NCI-H1930 (cell line): ENCODE measurements at places on chromosomes 3 and 15.

- DNase-seq, result no peak
Measured at GRCh38 chr3:149013726-149014125, 22.4 kb downstream of the GYG1 start.

DNA sequence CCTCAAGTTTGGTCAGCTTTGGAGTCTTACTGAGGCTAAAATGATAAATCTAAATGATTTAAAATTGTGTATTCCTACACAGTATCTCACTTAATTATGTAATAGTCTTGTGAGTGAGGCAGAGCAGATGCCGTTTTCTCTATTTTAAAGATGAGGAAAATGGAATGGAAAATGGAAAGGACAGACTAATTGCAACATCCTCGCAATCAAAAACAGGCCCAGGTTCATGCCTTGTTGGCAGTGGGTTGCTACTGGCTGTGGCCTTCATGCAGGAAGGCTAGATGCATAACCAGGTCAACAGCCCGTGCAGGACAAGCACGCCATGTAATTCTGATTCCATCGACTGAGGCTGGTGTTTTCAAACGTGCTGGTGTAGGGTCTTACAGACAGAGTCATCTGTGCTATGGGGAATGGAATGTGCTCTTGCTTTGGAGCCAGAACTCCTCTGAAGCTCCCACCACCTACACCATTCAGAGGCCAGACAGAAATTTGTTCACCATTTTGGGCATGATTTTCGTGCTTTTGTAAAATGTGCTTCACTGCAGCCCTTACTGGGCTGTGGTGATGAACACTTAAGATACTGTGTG, 37.9 kb downstream of the MLH1 start:
- DNase-seq, result no peak

DNA sequence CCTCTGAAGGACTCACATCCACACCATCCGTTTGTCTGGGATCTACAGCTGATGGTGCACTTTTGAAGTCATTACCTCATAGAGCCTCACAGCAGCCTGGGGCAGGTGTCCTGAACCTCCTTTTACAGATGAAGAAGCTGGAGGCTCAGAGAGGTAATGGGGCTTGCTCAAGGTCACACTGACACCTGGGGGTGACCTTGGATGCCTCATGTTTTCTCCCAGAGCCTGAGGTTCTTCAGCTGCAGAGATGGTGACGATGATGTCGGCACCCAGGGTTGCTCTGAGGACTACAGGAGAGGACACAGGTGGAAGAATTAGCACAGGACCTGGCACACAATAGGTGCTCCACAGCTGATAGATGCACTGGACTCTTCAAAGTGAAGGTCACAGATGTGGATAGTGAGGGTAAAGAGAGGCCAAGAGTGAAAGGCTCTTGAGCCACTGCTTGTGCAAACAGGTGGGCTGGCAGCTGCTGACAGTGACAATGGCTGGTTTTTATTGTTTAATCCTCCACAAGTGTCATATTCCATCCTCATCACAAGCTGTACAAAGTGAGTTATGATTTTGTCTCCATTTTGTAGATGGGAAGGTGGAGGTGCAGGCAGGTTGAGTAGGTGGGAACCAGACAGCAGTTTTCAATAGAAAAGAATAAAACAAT, 17.4 kb upstream of the ATP2B2 start:
- no peak for DNase-seq

DNA sequence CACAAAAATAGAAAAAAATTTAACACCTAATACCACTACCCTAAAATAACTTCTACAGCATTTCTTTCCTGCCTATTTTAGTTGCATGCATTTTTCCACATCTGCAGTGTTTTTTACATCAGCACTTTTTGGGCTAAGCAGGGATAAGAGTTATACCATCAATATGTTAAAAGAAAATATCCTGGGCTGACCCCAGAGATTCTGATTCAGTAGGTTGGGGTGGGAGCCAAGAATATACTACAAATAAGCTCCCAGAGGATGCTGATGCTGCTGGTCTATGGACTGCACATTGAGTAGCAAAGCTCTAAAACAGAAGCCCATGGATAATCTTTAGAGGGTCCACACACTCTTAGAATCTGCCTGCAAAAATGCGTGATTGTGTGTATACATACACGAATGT, 14.8 kb downstream of the FYCO1 start:
- DNase-seq, result no peak

GRCh38 chr3:169458752-169459151, 204.8 kb downstream of the MECOM start:
- DNase-seq, result no peak

GRCh38 chr15:67030036-67030762, 35.2 kb upstream of the SMAD3 start:
- DNase-seq, result no peak

DNA sequence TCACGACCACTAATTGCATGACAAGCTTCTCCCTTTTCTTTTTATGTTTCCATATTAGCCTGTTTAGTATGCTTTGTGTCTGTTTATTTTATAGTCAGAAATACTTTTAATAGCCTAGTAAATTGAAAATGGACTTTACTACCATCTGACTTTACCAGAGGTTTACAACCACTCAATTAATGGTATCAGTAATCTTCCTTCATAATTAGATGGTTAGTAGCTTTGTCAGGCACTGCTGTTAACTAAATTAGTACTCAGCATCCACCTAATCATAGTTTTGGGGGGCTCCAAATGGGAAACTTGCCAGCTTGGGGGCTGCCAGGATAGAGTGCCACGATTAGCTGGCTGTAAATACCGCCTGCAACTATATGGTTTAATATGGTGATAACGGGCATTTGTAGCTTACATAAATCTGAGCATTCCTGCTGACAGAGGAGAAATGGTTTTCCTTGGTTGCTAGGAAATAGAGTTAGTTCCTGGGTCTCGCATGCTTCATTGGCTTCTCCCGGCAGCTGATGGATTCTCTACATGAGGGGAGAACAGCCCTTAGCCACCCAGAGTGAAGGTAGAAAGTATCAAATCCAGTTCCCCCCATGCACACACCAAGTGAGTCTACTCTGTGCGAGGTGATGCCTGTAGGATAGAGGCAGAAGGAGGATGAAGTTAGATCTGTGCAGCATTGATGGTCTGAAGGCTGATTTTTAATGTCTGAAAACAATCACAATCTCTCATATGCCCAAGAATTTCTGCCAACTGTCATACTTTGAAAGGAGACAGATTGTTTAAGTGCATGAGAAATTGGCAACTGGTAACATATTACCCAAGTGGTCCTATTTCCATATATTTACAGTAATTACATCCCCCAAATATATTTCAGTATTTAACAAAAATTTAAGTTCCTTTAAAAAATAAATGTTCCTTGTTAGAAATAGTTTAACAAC, 326.6 kb upstream of the PROK2 start:
- no peak for DNase-seq

- DNase-seq, result no peak
Measured at GRCh38 chr15:78358102-78358870, 18.1 kb downstream of the CRABP1 start.

DNA sequence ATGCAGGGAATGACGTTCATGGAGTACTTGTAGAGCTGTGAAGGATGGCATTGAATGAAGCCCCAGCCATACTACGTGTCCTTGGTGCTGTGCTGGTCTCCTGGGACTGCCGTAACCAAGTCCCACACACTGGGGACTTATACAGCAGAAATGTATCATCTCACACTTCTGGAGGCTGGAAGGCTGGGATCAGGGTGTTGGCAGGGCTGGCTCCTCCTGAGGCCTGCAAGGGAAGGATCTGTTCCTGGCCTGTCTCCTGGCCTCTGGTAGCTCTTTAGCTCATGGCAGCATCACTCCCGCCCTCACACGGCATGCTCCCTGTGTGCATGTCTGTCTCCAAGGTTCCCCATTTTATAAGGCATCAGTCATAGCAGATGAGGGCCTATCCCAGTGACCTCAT, 29.5 kb upstream of the GABRG3 start:
- no peak for DNase-seq

- DNase-seq, result no peak
Measured at GRCh38 chr15:32903591-32904290, 185.9 kb downstream of the GREM1 start.

GRCh38 chr3:64238971-64239667, 13.9 kb upstream of the PRICKLE2 start:
- no peak for DNase-seq

GRCh38 chr15:88932271-88932874, 19.2 kb upstream of the MFGE8 start:
- no peak for DNase-seq

DNA sequence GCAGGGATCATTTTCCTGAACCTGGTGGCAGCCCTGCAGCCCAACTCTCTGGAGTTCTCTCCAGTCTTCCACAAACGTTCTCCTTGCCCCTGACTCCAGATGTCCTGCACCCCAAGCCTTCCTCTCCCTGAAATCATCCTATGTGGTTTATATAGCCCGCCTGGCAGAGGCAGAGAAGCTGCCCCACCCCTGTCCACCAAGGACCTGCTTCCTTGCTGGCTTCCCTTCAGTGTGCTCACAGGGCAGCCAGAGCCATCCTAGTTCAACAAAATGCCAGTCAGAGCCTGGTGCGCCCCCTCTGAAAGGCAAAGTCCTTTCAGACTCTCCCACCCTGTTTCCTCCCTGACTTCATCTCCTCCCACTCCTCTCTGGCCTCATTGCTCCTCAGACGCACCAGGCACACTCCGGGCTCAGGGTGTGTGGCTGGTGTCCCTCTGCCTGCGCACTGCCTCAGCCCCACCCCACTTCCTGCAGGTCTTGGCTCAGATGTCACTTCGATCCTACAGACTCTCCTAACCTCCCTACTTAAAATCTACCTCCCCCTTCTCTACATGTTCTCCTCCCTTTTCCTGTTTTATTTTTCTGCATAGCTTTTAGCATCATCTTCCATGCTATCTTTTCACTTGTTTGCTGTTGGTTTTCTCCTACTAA, 5.9 kb downstream of the KBTBD13 start:
- no peak for DNase-seq

GRCh38 chr15:23616536-23616935, 31.1 kb downstream of the MAGEL2 start:
- DNase-seq, result no peak

DNA sequence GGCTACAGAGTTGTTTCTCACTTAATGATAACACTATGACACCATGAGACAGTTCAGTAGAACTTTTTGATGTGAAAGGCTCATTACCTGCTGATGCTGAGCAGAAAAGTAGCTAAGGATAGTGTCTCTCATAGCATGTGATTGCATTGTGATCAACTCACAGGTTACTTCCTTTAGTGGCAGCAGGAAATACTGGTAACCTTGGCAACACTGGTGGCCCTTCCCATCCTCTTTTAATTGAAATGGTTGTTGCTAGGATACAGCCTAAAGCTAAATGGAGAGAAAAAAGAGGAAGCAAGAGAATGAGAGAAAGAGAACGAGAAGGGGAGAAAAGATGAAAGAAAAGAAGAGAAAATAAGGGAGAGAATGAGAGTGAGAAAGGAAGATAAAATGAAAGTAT, 204.7 kb upstream of the GAP43 start:
- no peak for DNase-seq

DNA sequence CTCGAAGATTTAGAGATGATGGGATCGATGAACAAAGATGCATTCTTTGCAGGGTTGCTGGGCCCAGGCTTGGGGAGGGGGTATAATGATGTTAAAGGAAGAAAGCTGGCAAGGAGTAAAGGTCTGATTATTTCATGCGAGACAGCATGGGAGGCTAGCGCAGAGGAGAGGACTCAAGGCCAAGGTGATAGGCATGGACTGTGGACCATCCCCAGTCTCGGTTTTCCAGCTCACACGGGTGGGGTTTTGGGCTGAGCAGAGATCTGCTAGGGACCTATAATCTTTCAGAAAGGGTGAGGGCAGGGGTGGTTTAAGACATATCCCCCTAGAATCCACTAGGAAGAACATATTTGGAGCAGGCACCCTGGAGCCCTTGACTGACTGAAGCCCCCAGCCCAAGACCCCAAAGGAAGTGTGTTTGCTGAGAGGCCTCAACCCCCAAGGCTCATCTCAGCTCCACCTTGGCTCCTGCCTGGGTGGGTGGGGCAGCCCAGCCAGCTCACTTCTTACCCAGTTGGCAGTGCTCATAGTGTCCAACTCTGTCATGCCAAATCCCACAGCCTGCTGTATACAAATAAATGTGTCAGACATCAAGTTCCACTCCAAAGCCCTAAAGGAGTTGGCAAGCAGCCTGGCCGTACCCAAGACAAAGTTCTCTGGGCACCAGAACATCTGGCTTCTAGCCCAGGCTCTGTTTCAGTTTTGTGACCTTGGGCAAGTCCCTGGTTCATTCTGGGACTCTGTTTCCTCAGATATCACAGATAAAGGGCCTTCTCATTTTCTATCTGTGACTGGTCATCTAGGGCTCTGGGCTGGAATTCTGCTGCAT, 17.9 kb downstream of the ACSBG1 start:
- DNase-seq, result no peak

DNA sequence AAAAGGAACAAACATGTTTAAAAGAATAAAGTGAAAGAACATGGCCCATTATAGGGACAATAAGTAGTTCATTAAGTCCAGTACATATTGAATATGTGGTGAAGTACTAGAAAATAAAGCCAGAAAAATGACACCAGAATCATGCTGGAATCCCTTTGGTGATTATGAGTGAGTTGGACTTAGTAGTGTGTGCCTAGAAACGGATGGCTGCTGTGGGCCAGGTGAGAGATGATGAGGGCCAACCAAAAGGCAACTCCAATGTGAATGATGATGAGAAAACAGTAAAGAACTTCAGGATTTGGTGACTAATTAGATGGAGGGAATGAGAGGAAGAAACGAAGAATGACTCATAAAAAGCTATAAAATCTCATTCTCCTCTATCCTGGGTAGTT, 3.3 kb downstream of the CRYGS start:
- DNase-seq, result no peak

GRCh38 chr15:50251638-50252182, 13.8 kb downstream of the HDC start:
- no peak for DNase-seq

GRCh38 chr3:16132190-16132589, 42.3 kb upstream of the GALNT15 start:
- no peak for DNase-seq

- no peak for DNase-seq
Measured at GRCh38 chr15:70029297-70029701, 68.4 kb downstream of the TLE3 start.

GRCh38 chr15:66778716-66779115, 76.7 kb downstream of the SMAD6 start:
- DNase-seq, result no peak
